Left ventricle myocardium inferior (tissue), 1 donor: ENCODE measurements at places on chromosomes 4 and X.

DNA sequence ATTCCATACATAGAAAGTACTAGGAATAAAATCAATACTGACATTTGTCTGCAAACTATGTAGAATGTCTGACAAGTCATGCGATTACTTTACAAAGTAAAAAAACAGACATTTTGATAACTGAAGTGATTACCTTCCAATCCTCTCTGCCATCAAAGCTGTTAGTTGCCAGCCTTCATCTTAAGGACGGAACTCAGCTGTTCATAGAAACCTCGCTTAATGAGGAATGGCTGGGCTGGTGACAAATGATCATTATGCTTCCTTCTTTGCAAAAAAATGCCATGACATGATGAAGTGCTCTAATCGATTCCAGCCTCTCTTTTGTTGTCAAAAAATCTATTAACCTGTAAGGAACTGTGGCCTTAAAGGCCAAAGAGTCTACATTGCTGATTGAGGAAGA is 1214.9 kb upstream of the IGFBP7 start:
- no peak for DNase-seq

DNA sequence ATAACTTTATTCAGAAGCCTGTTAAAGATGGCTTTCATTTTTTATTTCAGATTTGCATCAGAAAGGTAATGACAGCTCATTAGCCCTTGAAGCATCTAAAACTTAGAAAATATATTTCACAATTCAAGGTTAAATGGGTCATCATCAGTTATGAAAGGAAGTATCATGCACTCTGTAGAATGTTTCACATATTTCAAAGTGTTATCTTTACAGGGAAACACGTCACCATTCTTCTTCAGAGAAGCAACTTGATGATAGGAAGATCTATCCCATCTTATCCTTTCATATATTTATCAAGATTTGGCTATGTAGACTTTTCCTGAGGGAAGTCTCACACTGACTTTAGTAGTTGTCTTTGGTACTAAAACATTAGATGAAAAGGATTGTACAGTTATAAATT is 277.8 kb downstream of the TENM3 start:
- DNase-seq, result no peak

DNA sequence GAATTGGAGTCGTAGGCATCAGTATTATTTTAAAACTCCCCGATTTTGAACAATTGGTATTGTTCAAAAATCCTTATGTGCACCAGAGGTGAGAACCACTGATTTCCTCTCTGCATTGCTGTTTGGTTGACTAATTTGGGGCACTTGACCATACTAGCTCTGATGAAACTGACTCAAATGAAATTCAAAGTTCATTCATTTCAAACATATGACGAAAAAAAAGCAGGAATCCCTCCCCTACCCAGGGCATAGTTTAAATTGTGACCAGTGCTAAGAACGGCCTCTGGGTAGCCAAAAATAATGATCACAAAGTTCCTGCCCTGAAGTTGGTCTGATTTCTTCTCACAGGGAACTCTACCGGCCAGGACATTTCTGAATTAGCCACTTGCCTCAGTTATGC is 75.7 kb upstream of the EGFL6 start:
- no peak for DNase-seq

- no peak for DNase-seq
Measured at GRCh38 chr4:115325836-115326235, 212.4 kb upstream of the NDST4 start.

GRCh38 chr4:96809563-96809962 is 969.7 kb downstream of the PDHA2 start:
- DNase-seq, result no peak

DNA sequence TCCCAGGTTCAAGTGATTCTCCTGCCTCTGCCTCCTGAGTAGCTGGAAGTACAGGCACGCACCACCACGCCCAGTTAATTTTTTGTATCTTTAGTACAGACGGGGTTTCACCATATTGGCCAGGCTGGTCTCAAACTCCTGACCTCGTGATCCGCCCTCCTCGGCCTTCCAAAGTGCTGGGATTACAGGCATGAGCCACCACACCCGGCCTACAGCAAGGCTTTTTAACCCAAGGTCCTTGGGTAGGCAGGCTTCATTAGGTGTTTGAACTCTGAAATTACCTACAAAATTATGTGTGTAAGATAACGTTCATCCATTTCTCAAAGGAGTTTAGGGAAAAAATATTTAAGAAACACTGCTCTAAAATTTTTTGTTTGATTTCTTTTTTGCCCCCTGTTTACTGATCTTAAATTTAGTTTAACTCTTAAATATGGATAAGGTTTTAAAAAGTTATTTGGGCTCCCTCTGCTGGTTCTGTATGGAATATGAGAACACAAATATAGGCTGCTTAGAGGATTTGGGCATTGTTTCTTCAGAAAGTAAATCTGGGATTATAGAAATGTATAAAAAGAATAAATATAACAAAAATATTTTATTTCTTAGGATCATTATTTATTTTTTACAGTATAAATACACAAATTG is 92.8 kb downstream of the CBR4 start:
- DNase-seq, result no peak
